Myocyte (in vitro differentiated cells): ENCODE measurements at places on chromosomes 1 and 21.

- DNase-seq: peak; percentile 7
Observed at GRCh38 chr1:74964508-74965102, 169.6 kb upstream of the LHX8 start.

DNA sequence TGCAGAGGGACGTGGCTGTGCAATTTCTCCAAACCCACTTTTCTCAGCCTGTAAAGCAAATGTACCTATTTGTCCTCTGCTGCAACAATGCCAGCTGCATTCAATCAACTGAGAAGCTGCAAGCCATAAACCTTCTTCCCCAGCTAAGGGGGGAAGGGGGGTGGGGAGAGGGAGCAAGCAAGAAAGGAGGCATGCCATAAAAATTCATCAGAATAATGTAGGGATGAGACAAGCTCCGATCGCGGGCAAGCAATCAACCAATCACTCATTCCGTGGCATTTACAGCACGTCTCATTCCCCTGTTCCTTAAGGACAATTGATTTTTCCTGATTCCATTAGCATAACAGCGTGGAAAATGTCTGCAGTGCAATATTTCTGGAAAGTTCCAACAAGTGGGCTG, 144.8 kb downstream of the DMRTA2 start:
- no peak for DNase-seq

DNA sequence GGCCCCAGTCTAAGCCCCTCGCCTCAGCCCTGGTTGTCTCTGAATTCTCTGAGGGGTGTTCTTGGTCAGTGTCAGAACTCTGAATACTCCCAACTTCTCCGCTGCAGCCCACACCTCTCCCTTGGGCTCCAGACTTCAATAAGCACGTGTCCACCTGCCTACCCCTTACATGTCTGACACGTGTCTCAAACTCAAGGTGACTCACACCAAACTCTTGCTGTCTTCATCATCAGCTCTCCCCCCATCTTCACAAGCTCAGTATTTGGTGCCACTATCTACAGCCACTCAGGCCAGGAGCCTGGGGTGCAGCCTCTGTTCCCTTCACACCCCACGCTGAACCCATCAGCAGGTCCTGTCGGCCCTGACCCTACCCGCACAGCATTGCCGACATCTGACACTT, 18.8 kb upstream of the UBXN10 start:
- DNase-seq: no peak

GRCh38 chr1:232899268-232899667, 51.1 kb upstream of the NTPCR start:
- DNase-seq: no peak

DNA sequence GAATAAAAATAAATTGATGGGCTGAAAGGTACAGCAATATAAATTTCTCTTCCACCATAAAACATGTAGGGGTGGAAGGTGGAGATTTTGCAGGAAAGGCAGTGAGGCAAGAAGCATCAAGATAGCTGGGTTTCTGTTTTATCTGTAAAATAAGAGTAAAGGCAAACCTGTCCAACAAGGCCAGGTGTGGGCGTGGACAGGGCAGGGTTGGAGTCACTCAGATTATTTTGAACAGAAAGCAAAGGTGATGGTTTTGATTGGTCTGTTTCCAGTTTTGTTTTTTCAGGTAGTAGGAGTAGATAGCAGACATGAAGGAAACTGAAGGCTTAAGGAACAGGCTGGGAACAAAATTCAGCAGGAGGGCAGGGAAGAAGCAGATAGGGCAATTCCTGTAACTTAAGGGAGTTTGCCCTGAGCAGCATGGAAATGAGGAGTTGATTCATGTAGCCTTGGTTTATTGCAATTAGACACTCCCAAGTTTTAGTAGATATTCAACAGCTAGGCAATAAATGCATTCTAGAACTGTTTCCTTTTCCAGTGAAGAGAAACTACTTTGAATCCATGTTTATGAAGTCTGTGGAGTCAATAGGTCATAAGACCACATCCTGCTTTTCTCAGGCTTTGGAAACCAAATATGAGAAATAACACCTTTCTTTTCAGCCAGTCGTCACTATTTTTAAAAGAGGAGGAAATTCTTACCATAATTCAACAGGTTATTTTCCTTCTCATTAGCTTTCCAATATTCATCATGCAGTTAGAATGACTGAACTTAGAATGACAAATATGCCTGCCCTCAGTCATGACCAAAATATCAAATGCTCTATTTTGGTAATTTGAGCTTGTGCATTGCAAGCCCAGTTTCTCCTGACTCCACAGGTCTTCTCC, 38.7 kb upstream of the CD55 start:
- DNase-seq: peak; percentile 38

DNA sequence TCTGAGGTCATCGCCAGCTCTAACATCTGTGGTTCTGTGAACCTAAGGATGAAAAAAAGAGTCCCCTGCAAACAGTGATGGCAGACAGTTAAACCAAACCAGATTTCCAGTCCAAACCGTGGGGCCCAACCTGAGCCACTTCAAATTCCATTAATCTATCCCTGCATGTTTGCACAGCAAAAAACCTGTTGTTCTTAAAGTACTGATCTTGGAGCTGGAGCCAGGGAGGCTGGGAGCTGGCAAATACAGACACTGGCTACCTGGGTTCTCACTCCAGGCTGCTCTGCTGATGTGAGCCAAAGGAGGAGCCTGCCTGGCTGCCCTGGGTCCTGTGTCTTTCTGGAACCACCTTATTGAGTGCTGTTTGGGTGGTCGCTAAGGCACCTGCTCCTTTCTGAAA, 16.4 kb downstream of the LDLRAD1 start:
- no peak for DNase-seq

DNA sequence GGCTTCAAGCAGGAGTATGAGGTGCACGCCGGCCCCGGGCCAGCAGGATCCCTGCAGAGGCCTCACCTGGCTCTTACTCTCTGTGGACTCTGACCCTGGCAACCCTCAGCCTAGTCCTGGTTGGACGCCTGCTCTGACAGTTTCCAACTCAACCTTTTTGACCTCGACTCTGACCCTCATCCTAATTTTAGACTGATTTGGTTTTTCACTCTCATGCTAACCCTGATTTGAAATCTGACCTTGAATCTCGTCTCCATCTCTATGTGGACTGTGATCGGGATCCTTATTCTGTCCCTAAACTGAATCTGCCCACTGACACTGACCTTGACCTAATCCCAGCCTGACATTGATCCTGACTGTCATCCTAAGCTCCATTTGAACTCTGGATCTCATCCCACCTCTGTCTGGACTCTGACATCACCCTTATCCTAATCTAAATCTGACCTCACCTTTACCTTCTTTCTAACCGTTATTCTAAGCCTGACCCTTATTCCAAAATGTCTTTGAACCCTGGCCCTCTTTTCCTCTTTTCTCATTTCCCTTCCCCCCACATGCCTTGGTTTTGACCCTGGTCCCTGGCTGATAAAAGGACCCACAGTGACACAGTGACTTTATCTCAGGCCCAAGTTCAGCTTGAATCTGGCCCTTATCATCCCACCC, 67.8 kb downstream of the PTPRU start:
- no peak for DNase-seq

DNA sequence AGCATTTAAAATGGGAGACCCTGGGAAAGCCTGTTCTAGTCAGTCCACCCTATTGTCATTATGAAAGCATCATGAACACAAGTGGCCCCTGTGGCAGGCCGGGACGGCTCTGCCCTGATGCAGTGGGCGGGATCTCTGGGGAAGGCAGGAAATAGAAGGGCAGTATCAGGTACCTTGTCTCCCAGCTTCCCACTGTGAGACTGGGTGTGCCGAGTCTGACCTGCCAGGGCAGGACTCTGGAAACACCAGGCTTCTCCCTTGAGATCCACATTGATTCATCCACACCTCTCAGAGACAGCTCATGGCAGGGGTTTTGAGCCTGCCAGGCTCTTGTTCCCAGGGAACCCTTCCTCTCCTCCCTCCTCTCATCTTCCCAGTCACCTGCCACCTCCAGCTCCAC, 24.5 kb upstream of the GNPAT start:
- no peak for DNase-seq
